Lung (tissue), 17 donors: ENCODE measurements at places on chromosomes 2 and 18.

- no peak overlapping the region for H3K4me3 ChIP-seq
- DNase-seq: no peak
- H3K27me3 ChIP-seq: no peaks in the 10 kb centered on the region
- no peaks in the 10 kb centered on the region for H3K36me3 ChIP-seq
- no peak overlapping the region for H3K27ac ChIP-seq
Observed at GRCh38 chr18:21684731-21685130, 19.8 kb downstream of the ABHD3 start.

DNA sequence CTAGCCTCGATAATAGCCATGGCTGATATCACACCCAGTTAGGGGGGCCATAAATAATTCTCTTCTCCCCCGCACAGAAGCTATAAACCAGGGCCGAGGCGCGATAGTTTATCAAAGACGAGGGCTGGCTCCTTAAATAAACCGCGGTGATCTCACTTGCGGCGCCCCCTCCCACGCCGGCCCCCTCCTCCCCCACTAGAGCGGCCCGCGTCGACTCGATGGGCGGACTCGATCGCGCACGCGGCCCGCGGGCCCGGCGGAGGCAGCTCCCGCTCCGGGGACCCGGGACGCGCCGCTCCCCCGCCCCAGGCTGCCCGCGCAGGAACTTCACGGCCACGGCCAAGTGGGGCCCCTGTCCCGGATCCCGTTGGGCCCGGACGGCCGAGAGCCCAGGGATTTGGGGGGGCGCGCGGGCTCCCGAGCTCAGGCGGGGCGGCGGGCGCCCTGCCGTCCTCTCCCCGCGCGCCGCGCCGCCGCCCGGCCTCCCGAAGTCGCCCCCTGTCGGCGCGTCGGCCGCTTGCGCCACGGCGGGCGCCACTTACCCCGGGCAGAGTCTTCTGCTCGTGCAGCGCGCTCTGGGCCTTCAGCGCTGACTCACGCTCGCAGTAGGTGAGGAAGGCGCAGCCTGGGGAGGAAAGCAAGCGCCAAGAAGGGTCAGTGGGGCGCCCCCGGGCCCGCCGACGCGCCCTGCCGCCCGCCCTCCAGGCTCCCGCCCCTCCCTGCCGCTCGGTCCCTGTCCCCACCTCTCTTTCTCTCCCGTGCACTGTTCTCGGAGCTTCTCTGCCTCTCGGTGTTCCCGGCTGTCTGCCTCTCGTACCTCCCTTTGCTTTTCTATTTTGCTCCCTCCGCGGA lies 80.4 kb downstream of the CELF4 start:
- peaks cover 9% of the 10 kb centered on the region for H3K27me3 ChIP-seq
- no peak overlapping the region for H3K4me3 ChIP-seq
- peaks cover 16% of the 10 kb centered on the region for H3K4me1 ChIP-seq
- H3K27ac ChIP-seq: no peak overlapping the region
- DNase-seq: no peak

- H3K27me3 ChIP-seq: no peaks in the 10 kb centered on the region
- no peaks in the 10 kb centered on the region for H3K4me1 ChIP-seq
- DNase-seq: no peak
- H3K4me3 ChIP-seq: no peak overlapping the region
- H3K36me3 ChIP-seq: no peaks in the 10 kb centered on the region
- H3K27ac ChIP-seq: no peak overlapping the region
Observed at GRCh38 chr2:148853458-148853857, 21.6 kb upstream of the KIF5C start.

DNA sequence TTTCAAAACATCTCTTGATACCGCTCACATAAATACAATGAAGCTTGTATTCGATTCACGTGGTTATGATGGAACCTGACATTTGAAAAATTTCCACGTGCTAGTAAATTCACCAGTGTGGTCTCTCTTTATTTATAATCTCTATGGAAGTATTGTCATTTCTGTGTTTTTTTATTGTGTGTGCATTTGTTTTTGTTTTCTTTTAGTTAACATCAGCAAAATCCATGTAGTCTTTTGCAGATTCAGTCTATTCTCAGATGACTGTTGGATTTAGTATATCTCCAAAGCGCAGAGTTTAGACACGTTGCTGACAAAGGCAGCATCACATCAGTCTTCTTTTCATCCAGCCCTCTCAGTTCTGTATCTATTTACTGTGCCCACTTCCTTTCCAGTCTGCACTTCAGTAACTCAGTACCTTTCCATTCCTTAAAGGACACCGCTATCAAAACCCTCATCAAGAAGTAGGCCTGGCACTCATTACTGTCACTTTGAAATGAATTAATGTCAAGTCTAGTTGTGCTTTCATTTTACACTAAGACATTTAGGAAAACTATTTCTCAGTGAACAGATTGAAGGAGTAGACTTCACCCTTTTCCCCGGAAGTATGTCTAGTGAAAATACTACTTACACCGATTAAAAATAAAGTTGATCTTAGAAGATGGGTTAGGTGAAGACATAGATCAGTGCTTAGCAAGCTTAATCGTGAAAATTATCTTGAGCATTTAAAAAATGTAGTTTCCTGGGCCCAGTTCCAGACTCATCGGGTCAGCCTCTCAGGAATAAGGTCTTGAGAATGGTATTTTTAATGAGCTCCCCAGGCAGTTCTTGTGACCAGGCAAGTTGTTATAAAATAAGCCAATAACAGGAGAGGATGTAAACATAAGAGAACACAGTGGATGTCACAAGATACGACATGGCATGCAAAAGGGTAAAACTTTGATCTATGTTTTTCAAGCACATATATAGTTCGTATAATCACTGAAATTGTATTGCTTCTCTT lies 506.8 kb upstream of the ZEB2 start:
- no peak overlapping the region for H3K27ac ChIP-seq
- no peaks in the 10 kb centered on the region for H3K27me3 ChIP-seq
- no peaks in the 10 kb centered on the region for H3K4me1 ChIP-seq
- no peaks in the 10 kb centered on the region for H3K36me3 ChIP-seq
- peak; percentile 19 for DNase-seq

DNA sequence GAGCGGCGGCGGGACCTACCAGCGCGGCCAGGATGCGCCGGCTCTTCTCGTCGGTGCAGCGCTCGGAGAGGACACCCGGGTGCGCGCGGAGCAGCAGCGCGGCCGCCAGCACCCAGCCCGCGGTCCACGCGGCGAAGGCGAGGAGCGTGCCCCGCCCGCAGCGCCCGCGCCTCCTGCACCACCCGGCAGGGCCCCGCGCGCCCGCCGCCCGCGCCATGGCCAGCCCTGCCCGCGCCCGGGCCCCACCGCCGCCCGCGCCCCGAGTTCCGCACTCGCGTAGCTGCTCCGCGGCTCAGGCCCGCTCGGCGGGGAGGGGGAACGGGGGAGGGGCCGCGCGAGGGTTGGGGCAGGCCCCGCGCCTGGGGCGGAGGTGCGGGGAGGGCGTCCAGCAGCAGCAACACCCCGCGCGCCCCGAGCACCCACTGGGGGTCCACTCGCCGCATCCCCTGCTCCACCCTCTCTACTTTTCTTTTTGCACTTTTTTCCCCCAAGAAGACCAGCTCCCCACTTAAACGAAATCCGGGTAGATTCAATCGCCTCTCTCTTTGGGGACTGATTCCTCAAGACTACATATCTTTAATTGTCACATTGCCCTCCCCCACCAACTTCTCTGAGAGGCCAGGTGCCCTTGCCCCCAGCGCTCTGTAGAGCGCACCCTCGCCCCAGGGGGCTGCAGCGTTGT lies at the start of gene DIPK1C:
Gene DIPK1C (minus strand): TSS at position 266 of the 682 bp plus-strand sequence. CDS start 49 bp downstream, at position 217.
- no peaks in the 10 kb centered on the region for H3K36me3 ChIP-seq
- no peak for DNase-seq
- no peak within 1 kb of the TSS for H3K27ac ChIP-seq
- peaks cover 43% of the 10 kb centered on the region for H3K27me3 ChIP-seq

DNA sequence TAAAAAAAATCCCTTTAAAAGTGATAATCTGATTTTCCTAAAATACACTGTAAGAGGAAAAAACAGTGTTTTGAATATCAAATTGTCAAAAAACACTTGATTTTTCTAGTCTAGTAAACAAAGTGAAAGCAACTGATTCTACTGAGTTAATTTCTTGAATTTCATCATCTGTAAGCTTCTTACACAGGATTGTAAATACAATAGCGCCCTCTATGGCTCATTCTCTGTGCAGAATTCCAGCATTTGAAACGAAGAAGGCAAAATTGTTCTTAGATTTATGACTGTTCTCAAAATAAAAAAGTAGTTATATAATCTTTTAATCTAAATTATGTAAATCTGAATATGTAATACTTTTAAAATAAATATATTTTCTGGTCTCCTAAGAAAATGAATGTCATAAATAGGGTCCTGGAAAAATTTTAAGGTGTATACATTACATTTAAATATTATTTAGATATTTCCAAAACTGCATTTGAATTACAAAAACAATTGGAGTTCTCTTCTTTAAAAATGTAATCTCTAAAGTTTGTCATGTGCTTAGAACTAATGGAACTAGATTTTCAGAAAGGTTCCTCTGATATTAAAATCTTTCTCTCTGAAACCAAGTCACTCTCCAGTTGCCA lies 176.9 kb upstream of the MC4R start:
- peak; percentile 40 for DNase-seq
- no peaks in the 10 kb centered on the region for H3K27me3 ChIP-seq
- H3K4me3 ChIP-seq: no peak overlapping the region
- H3K27ac ChIP-seq: no peak overlapping the region

GRCh38 chr18:24894880-24895279 lies 434.4 kb downstream of the HRH4 start:
- DNase-seq: peak; percentile 43
- no peaks in the 10 kb centered on the region for H3K27me3 ChIP-seq
- no peaks in the 10 kb centered on the region for H3K4me1 ChIP-seq
- H3K27ac ChIP-seq: no peak overlapping the region
- H3K36me3 ChIP-seq: no peaks in the 10 kb centered on the region

DNA sequence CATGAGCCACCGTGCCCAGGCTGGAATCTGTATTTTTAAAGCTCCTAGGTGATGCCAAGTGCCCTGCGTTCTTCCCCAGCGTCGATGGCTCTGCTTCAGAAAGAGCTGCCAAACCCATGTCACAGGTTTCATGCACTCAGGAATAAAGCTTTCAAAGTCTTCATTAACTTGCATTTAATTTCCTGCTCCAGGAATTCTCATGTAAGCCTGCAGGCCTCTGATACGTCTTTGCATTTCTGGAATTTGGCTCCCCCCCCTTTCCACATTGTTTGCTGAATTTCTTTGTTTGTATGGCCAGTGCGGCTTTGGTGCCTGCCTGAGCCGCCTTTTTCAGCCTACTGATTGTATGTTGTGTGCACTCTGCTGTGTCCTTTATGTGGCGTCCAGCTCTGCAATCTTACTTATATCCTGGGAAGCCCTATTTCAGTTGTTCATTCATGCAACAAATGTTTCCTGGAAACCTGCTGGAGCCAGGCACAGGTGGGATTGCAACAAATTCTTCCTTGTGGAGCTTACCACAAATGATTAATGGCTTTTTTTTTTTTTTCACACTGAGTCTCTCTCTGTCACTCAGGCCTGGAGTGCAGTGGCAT lies 17.9 kb upstream of the OTOF start:
- no peak for DNase-seq
- no peaks in the 10 kb centered on the region for H3K27me3 ChIP-seq
- no peaks in the 10 kb centered on the region for H3K4me1 ChIP-seq
- no peak overlapping the region for H3K4me3 ChIP-seq

- no peak overlapping the region for H3K27ac ChIP-seq
- H3K4me3 ChIP-seq: no peak overlapping the region
- peak; percentile 35 for DNase-seq
- no peaks in the 10 kb centered on the region for H3K27me3 ChIP-seq
- H3K4me1 ChIP-seq: peaks cover 3% of the 10 kb centered on the region
Observed at GRCh38 chr2:158676696-158677095, 118.4 kb upstream of the DAPL1 start.

DNA sequence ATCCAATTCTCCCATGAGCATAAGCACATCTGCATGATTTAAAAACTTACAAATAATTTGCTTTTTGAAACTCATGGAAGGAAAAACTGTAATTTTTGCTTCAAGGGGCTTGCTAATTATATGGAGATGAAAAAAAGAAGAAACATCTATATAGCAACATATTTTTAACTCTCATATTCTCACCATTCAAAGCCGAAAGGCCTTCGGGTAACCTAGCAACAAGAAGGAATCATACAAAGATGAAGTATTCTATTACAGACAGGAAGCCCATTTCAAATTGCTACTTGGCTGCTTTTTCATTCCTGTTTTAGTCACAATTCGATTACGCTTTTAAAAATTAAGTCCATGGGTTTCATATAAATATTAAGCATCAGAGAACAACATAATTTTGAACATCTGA lies 39.2 kb upstream of the RNU4ATAC start:
- no peak overlapping the region for H3K27ac ChIP-seq
- H3K4me1 ChIP-seq: peaks cover 10% of the 10 kb centered on the region
- H3K36me3 ChIP-seq: no peaks in the 10 kb centered on the region
- no peak for DNase-seq
- H3K27me3 ChIP-seq: no peaks in the 10 kb centered on the region

- H3K27ac ChIP-seq: no peak overlapping the region
- H3K36me3 ChIP-seq: peaks cover 2% of the 10 kb centered on the region
- no peak overlapping the region for H3K4me3 ChIP-seq
- peak; percentile 44 for DNase-seq
- H3K27me3 ChIP-seq: no peaks in the 10 kb centered on the region
- H3K4me1 ChIP-seq: peaks cover 9% of the 10 kb centered on the region
Observed at GRCh38 chr2:27316655-27317412, 6.1 kb downstream of the MPV17 start.

- H3K27me3 ChIP-seq: no peaks in the 10 kb centered on the region
- peaks cover 4% of the 10 kb centered on the region for H3K4me1 ChIP-seq
- no peak overlapping the region for H3K4me3 ChIP-seq
- H3K36me3 ChIP-seq: no peaks in the 10 kb centered on the region
- DNase-seq: no peak
Observed at GRCh38 chr18:35508746-35509338, 11.1 kb upstream of the INO80C start.

GRCh38 chr18:57054891-57055290 lies 92.0 kb upstream of the BOD1L2 start:
- peaks cover 5% of the 10 kb centered on the region for H3K27me3 ChIP-seq
- H3K4me1 ChIP-seq: no peaks in the 10 kb centered on the region
- DNase-seq: no peak
- H3K36me3 ChIP-seq: no peaks in the 10 kb centered on the region
- H3K27ac ChIP-seq: no peak overlapping the region

GRCh38 chr2:152513681-152514080 lies 178.7 kb downstream of the FMNL2 start:
- H3K4me1 ChIP-seq: peaks cover 6% of the 10 kb centered on the region
- no peaks in the 10 kb centered on the region for H3K36me3 ChIP-seq
- DNase-seq: no peak
- no peaks in the 10 kb centered on the region for H3K27me3 ChIP-seq
- no peak overlapping the region for H3K27ac ChIP-seq

GRCh38 chr2:14910654-14911053 lies 278.1 kb downstream of the LRATD1 start:
- H3K36me3 ChIP-seq: no peaks in the 10 kb centered on the region
- no peak overlapping the region for H3K27ac ChIP-seq
- no peaks in the 10 kb centered on the region for H3K27me3 ChIP-seq
